ENCODE measurements at places on chromosomes 4 and X.
A peak's percentile ranks its signal among the peaks of the same experiment; 100 is the strongest.

- peak; percentile 9 for DNase-seq
These were observed 1646.4 kb upstream of the ADGRL3 start for GRCh38 chr4:59553721-59554091.

DNA sequence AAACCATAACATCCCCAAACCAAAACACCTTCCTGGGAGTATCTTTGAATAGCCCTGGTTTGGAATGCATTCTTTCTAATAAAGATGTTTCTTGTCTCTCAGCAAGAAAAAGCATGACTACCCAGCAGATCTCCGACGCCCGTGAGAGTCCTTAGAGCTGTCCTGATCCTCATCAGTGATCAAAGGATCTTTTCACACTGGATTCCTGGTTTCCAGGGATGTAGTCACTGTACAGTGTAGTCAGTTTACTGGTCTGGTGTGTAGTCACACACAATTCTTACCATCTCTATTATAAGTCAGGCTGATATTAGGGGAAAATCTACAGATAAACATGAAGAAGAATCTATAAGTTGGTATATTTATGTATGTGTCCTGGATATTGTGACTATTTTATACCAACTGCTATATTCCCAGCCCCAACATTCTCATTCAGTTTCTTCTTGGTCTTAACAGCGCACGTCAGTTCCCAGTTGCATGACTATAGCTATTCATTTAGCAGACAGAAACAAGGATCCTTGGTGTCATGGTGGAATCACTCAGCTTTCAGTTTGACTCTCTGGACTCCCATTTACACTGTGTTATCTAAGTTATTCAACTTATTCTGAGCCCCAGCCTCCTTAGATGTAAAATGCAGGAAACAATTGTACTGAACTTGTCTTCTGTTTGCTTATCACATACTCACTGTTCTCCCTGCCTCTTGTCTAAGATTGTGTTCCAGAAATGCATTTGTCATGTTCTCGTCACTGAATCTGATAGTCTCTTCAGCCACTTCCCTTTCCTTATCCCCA, 68.3 kb downstream of the SLIT2 start:
- no peak for DNase-seq

DNA sequence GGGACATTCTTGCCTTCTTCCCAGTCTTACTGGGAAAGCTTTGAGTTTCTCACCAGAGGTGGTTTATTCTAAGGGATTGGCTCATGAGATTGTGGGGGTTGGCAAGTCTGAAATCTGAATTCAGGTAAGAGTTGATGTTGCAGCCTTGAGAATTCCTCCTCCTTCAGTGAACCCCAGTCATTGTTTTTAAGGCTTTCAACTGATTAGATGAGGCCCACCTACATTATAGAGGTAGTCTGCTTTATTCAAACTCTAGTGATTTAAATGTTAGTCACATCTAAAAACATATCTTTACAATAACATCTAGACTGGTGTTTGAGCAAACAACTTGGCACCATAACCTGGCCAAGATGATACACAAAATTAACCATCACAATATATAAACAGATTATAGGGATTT, 156.5 kb upstream of the MED14 start:
- DNase-seq: no peak

DNA sequence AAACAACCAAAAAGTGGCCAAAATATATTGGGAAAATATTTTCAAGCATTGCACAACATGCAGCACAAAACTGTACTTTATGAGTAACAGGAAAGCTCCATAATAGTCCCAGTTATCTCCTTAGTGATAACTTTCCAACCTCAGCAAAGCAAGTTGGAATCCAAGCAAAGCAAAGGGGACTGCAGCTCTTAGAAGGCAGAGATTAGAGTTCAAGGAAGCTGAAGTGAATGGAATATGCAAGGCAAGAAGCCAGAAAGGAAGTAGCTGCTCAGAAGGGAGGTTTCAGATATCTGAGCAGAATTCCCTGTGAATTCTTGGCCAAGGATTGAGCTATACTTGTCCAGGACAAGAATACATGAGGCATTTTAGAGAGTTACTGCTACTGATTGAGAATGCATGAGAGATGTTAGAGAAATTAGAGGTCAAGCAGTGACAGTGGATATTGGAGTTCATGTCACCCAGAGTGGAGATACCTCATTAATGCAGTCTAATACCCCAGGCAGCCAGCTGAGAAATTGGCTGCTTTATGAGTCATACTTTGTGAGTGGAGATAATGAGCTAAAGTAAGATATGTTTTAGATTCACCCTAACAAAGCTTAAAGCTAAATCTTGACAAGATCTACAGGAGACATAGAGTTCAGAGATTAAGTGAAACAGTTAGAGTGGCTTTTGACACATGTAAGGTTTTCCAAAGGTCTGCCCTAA, 102.8 kb downstream of the INPP4B start:
- peak; percentile 23 for DNase-seq

GRCh38 chr4:6917461-6918271, 8.0 kb downstream of the TBC1D14 start:
- DNase-seq: no peak

GRCh38 chr4:175998782-175999181, 66.9 kb upstream of the WDR17 start:
- no peak for DNase-seq

Measured in AG20443 (cell line).